ENCODE measurements at places on chromosomes 7 and 10. TPM values are rescaled to one million over a fixed set of nuclear protein-coding genes. Genes with fewer than 3 reads are reported as not detected.

DNA sequence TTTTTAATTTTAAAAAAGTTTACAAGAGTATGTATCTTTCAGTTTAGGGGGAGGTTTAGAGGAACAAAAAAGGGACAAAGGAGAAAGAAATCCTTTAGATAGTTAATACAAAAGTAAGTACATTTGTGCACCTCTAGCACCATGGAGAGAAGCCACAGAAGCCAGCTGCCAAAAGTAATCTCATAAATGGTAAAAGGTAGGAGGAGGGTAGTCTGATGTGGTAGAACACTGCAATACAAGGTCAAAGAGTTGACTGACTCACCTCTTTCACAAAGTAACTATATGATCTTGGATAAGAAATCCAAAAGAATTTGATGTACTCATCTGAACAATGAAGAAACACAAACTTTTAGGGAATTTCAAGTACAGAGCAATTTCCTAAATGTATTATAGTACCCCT is 68.1 kb downstream of the CNOT4 start:
- no peak overlapping the region for H3K4me3 ChIP-seq
- H3K27ac ChIP-seq: no peak overlapping the region
- no peaks in the 10 kb centered on the region for H3K4me1 ChIP-seq
- no peaks in the 10 kb centered on the region for H3K27me3 ChIP-seq
- no peak for DNase-seq
- H3K36me3 ChIP-seq: peaks cover 9% of the 10 kb centered on the region

GRCh38 chr10:71265201-71265575 is 52.8 kb downstream of the UNC5B start:
- H3K4me3 ChIP-seq: no peak overlapping the region
- H3K36me3 ChIP-seq: no peaks in the 10 kb centered on the region
- no peak for DNase-seq
- H3K4me1 ChIP-seq: no peaks in the 10 kb centered on the region
- H3K27ac ChIP-seq: no peak overlapping the region
- no peaks in the 10 kb centered on the region for H3K27me3 ChIP-seq

GRCh38 chr10:52019077-52019555 is 295.0 kb upstream of the DKK1 start:
- H3K4me3 ChIP-seq: no peak overlapping the region
- DNase-seq: no peak
- no peaks in the 10 kb centered on the region for H3K27me3 ChIP-seq
- no peak overlapping the region for H3K27ac ChIP-seq

DNA sequence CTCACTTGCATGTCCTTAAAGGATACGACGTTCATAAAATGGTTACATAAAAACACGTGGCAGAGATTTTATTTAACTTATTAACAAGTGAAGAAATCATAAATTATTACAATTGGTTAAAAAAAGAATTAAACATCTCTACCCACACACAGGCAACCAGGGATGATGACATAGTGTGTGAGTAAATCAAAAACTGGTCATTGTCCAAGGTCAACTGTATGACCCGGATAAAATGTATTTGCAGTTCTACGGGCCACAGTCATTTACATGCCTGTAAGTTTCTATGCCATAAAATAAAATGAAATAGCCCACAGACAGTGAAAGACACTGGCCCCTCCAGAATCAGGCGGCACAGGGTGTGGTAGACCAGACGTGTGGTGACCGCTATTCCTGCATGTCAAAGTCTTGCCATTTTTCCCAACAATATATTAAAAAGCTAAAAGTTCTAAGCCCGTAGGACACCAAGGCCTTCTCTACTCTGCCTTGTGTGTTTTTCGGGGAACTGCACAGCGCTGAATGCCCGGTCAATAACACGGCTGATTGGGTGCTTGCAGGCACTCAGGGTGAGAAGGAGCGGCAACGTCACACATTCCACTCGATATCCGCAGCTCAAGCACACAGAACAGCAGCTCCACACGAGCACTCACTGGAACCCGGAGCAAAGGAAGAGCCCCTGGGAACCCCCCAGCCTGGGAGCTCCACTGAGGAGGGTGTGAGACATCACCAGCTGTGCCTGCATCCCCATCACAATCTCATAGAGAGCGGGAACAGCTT is 143.3 kb upstream of the PPP2R2D start:
- no peak for DNase-seq
- no peak overlapping the region for H3K27ac ChIP-seq
- H3K36me3 ChIP-seq: no peaks in the 10 kb centered on the region
- H3K4me3 ChIP-seq: no peak overlapping the region

- no peaks in the 10 kb centered on the region for H3K4me1 ChIP-seq
- H3K27ac ChIP-seq: no peak overlapping the region
- no peak for DNase-seq
- no peak overlapping the region for H3K4me3 ChIP-seq
- H3K27me3 ChIP-seq: no peaks in the 10 kb centered on the region
Observed at GRCh38 chr7:82593780-82594179, 150.2 kb upstream of the CACNA2D1 start.

GRCh38 chr7:19101909-19102308 is 15.5 kb downstream of the TWIST1 start:
- H3K27ac ChIP-seq: no peak overlapping the region
- H3K36me3 ChIP-seq: no peaks in the 10 kb centered on the region
- no peaks in the 10 kb centered on the region for H3K4me1 ChIP-seq

DNA sequence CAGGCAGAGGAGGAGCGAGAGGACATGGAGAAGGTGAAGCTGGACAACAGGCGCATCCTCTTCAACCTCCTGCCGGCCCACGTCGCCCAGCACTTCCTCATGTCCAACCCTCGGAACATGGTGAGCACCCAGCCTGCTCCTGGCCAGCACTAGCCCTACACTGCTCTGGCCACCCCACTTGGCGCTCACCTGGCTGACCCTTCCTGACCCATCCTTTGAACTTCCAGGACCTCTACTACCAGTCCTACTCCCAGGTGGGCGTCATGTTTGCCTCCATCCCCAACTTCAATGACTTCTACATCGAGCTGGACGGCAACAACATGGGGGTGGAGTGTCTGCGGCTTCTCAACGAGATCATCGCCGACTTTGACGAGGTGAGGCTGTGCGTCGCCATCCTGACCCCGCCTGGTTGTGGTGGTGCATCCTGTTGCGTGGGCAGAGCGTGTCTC is 129.2 kb downstream of the ADCY1 start:
- H3K27ac ChIP-seq: no peak overlapping the region
- no peak for DNase-seq

Gene OR2F2
- not detected for total RNA-seq

Gene NDUFB8
- 141 TPM for total RNA-seq

Gene IQCE
- 8.2 TPM for total RNA-seq

Measured in CD4-positive, alpha-beta memory T cell (primary cell).